ENCODE measurements at places on chromosomes 5 and 9.

- DNase-seq = no peak
Measured at GRCh38 chr9:136697146-136697820, 10.0 kb upstream of the AGPAT2 start.

- no peak for DNase-seq
Measured at GRCh38 chr9:135045928-135046738, 41.3 kb upstream of the OLFM1 start.

- DNase-seq = no peak
Measured at GRCh38 chr9:109304347-109304746, 16.5 kb downstream of the EPB41L4B start.

GRCh38 chr9:106420511-106420944, 442.4 kb upstream of the ZNF462 start:
- no peak for DNase-seq

- DNase-seq = no peak
Measured at GRCh38 chr5:110536120-110537115, 190.1 kb downstream of the TMEM232 start.

Measured in nucleus accumbens (tissue), 56 donors.